ENCODE measurements at places on chromosomes 6 and 20.

- DNase-seq, result no peak
These were observed 79.4 kb downstream of the JAG1 start for GRCh38 chr20:10594296-10594868.

DNA sequence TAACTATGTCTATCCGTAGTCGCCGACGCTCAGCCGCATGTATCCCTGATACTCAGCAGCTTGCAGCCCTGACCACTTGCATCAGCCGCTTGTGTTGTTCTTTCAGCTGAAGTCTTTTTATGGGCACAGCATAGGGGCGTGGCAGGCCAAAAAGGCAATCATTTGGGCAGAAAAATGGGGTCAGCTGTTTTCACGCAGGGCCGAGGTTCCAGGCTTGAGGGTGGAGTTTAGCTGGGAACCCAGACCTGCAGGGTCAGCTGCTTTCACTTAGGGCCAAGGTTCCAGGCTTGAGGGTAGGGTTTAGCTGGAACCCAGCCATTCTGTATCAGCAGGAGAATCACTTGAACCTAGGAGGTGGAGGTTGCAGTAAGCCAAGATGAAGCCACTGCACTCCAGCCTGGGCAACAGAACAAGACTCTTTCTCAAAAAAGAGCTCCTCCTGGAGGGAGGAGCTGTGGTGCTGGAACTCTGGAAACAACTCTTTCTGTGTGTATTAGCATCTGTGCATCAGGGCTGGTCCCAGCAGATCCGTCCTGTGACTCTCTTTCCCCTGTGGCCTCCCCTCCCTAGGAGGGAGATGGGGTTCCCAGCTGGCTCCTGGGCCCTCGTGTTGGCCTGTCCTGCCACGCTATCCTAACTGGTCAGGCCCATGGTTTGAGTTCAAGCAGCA, 56.9 kb upstream of the PRND start:
- no peak for DNase-seq

DNA sequence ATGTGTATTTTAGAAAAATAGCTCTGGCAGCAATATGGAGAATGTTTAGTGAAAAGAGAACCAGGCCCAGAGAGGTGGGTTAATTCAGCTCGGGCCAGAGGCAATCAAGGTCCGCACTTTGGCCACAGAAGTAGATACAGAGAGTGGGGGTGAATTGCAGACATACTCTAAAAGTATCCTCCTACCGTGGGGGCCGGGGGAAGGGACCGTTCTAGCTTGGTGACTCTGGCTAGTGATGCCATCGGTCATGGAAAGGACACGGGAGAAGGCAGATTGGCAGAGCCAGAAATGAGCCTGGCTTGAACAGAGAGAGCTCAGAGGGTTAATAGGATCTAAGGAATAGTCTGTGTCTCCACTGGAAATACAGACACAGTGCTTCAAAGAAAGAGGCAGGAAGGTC, 173.1 kb downstream of the MTHFD1L start:
- DNase-seq, result no peak

DNA sequence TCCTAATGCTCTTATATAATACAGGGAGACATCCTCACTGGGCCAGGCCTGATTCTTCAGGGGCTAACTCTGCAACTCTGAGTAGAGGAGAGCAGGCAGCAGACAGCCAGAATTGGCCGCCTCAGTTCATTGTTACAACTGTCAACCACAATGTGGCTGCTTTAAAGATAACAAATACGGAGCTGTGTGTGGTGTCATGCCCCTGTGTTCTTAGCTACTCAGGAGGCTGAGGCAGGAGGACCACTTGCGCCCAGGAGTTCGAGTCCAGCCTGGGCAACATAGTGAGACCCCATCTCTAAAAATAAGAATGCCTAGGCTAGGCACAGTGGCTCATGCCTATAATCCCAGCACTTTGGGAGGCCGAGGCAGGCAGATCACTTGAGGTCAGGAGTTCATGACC, 34.3 kb downstream of the CEP250 start:
- DNase-seq, result no peak

- DNase-seq, result no peak
These were observed 70.8 kb downstream of the PSMG4 start for GRCh38 chr6:3329393-3330051.

- no peak for DNase-seq
These were observed 663.5 kb downstream of the EPM2A start for GRCh38 chr6:145071836-145072235.

DNA sequence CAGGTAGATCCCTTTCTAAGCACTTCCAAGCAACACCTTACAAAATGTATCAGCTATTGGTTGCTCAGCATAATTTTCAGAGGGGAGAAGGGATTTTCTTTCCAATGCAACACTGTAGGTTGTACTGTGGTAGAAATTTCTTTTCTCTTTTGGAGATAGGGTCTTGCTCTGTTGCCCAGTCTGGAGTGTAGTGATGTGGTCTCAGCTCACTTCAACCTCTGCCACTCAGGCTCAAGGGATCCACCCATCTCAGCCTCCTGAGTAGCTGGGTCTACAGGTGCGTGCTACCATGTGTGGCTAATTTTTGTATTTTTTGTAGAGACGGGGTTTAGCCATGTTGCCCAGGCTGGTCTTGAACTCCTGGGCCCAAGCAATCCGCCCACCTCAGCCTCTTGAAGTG, 16.3 kb downstream of the RAD21L1 start:
- no peak for DNase-seq

DNA sequence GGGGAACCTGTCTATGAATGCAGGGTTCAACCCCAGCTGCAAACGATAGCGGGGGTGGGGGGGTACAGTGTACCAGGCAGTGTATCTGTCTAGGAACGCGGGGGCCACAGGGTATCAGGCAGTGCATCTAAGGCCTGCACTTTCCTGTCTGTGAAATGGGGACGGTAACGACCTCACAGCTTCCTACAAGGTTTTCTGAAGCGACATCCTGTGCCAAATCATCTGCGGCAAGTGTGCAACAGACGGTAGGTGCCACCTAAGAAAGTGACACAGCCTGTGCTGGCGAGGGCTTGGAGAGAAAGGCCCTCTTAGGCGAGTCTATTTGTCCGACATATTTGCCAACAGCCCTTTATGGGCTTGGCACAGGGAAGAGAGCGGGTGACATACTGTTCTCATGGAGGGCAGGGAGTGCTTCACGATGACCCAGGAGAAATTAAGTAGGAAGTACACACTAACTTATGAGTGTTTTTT, 3.8 kb downstream of the DIDO1 start:
- DNase-seq, result no peak

DNA sequence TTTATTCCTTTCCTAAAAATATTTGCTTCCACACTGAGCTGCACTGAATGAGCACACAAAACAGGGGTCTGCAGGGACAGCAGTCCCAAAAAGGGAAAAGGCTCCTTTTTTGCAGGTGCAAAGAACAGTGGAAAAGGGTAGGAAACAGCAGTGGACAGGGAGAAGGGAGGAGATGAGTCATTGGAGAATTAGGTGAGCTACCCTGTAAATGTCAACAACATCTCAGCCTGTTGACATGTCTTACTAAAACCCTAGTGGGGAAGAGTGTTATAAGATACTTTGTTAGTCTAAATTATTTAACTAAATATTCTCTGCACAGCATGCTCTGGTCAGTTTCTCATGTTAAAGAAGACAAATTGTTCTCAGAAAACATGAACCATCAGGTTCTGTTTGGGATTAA, 151.5 kb upstream of the FBXL4 start:
- no peak for DNase-seq
